Activated naive CD4-positive, alpha-beta T cell (primary cell): ENCODE measurements at places on chromosomes 1 and 21.

GRCh38 chr1:176765608-176766007 is 302.6 kb downstream of the PAPPA2 start:
- no peak for DNase-seq

GRCh38 chr1:214285610-214286440 is 4.9 kb downstream of the SMYD2 start:
- no peak for DNase-seq

- no peak for DNase-seq
Measured at GRCh38 chr1:234231061-234231892, 142.0 kb upstream of the COA6 start.

- DNase-seq = no peak
Measured at GRCh38 chr1:12472156-12472797, 145.7 kb downstream of the DHRS3 start.

GRCh38 chr1:44262414-44262813 is 49.1 kb downstream of the DMAP1 start:
- no peak for DNase-seq

- no peak for DNase-seq
Measured at GRCh38 chr1:35576061-35576765, 3.1 kb downstream of the TFAP2E start.

- DNase-seq = no peak
Measured at GRCh38 chr1:200693327-200693726, 23.6 kb upstream of the DDX59 start.

DNA sequence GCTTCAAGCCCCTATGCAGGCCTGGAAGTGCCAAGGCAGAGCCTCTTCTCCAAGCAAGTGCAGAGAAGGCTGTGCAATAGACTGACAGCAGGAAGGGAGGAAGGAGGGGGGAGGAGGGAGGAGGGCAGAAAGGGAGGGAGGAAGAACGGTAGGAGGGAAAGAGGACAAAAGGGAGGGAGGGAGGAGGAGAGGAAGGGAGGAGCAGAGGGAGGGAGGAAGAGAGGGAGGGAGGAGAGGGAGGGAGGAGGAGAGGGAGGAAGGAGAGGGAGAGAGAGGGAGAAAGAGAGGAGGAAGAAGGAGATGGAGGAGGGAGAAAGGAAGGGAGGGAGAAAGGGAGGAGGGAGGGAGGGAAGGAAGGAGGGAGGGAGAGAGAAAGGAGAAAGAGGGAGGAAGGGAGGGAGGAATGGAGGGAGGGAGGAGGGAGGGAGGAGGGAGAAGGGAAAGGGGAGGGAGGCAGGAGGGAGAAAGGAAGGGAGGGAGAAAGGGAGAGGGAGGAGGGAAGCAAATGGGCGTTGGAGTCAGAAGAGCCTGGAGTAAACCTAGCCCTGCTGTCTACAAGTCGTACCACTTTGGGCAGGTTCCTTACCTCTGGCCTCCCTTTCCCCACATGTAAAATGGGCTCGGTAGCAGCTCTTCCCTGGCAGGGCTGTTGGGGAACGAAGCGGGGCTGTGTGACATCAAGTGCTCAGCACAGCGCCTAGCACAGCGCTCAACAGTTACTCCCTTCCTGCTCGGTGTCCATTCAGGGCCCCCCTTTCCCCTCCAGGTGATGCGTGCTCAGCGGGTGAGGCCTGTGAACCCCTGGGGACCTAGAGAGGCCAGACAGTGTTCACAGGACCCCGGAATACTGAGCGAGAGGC is 244.6 kb downstream of the NPHP4 start:
- DNase-seq = no peak

DNA sequence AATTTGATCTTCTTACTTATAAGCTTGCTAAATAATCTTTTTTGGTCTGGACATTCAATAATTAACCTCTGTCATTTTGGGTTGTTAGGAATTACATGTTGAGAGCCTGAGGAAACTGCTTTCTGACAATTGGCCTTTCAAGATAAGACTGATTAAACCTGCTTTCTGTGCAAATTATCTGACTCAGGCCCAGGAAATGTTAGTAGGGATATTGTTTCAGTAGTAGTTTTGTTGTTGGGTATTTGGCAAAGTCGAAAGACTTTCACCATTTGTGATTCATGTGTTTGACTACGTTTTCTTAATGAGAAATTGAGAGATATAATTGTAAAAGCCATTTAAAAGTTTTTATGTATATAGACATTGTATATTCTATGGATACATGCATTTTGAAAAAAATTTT is 81.1 kb upstream of the GPR88 start:
- DNase-seq = no peak

DNA sequence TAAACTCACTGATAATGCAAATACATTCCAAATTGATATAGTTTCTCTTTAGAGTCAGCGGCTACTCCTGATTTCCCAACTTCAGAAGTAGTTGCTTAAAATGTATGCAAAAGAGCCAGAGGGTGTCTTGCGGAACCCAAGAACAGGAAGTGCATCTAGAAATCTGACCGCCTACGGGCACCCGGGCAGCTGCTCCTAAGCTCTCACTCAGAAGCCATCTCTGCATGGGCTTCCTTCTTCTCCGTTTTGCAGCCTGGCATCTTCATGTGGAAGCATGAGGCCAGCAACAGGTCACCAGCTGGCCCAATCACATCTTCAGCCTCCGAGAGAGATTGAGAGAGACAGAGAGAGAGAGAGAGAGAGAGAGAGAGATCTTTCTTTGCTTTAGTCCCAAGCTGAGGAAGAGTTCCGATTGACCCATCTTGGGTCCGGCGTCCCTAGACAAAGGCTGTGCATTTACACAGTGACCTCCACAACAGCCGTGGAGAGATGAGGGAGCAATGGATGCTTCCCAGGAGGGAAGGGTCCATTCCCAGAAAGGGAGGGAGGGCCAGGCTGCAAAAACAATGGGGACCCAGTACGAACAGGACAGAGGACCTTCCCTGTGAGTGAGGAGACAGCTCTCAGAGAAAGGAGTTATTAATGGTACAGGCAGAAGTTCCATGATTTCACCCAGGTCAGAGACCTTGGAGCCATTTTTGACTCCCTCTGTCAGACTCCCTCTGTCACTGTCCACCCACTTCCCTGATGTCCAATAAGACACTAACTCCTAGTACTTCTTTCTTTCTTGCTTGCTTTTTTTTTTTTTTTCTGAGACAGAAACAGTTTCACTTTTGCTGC is 28.2 kb upstream of the SLC30A1 start:
- DNase-seq = no peak

DNA sequence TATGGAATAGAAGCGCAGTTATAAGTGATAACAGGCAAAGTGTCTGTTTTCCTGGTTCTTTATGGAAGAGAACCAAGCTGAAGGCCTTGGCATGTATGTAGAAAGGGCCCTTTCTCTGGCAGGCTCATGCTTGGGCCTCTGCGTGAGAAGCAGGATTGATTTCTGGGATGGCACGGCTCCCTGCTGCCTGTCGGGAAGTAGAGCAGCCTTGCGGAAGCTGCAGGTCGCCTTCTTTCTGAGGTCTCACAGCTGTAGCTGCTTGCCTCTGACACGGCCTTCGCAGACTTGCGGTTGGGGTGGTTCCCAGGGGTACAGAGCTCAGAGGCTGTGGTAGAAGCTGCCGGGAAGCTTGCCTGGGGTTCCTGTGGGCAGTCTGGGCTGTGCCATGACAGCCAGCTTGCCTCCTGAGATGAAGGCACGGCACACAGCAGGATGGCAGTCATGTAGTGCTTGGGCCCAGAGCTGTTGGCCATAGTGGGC is 39.4 kb downstream of the TRAPPC10 start:
- DNase-seq = no peak

GRCh38 chr1:197083474-197083873 is 16.4 kb upstream of the F13B start:
- DNase-seq = no peak

GRCh38 chr1:234656070-234656895 is 46.3 kb upstream of the IRF2BP2 start:
- DNase-seq = no peak

GRCh38 chr1:76330991-76331603 is 256.6 kb downstream of the ST6GALNAC3 start:
- DNase-seq = no peak

- no peak for DNase-seq
Measured at GRCh38 chr1:9352377-9353134, 59.9 kb downstream of the SPSB1 start.

DNA sequence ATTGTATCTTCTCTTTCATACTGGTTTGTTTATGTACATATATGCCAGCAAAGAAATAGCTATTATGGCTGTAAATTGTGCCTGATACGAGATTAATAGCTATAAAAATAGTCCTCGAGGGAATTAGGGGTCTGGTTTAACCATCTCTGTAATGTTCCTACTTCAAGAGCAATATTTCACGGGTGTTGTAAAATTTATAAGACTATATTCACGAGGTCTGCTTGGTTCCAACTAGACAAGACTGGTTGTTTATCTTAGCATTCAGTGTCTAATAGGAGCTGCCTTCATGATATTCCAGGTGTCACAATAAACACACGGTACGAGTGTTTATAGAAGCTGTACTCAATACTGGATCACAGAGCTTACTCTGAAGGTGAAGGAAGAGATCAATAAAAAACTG is 389.9 kb downstream of the SIPA1L2 start:
- DNase-seq = no peak

DNA sequence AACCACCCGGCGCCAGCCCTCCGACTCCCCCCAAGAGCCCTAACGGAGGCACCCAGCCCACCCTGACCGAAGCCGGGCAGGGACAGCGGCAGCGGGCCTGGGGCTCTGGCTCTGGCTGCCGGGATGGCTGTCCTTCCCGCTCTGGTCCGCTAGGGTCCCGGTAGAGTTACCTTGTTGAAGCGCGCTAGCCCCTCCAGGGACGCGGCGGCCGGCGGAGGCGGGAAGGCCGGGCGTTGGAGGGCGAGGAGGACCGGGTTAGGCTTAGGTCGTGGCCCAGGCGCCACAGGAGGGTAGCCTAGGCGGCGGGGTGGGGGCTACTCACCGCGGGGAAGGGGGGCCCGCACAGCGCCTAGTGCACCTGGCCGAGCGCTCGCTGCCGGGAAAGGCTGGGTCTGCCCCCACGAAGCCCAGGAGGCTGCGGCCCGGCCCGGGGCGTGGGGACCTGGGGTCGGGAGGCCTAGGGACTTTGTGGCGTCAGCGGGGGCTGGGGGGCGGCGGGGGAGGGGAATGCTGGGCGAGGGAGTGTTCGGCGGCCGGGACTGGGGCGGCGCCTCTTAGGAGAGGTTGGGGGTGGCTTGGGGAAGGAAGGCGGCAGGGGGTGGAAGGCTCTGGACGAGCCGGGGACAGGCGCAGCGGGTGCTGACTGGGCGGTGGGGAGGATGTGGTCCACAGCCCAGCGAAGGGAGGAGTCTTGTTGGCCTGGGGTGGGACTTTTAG is at the start of gene TRIM17:
Gene TRIM17 (minus strand): TSS at position 645 of the 717 bp plus-strand sequence. CDS start 1,789 bp downstream, outside the sequence.
- no peak for DNase-seq

DNA sequence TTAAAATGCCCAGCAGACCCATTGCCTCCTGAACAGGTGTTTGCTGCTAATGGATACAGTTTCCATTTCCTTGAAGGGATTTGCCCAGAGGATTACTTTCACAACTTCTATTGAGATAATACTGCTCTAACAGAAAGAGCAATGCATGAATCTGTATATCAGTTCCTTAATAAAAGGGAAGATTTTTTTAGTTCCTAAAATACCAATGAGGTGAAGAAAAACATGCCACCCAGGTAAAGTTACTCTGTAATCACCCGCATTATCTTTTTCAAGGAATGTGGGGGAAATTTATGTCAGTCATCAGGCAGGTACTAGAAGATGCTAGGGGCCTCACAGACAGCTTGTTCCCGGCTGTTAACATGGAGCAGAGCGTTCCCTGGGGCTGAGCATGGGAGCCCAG is 41.1 kb downstream of the KCNJ15 start:
- no peak for DNase-seq

DNA sequence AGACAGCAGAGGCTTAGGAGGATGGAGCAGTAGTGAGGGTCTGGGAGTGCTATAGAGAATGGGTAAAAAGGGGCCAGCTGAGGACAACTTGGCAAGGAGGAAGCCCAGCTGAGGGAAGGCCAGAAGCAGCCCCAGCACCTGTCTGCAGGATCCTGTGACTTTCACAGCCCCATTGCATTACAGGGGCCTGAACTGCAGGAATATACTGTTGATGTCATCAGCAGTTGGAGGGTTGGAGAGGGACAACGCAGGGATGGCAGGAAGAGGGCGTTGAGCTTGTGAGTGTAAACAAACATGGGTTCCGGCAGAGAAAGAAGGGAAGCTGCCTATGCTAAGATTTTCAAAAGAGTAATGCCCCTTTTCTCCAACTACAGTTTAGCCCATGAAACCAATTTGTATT is 628.5 kb downstream of the SMYD3 start:
- DNase-seq = no peak
